ENCODE measurements at places on chromosomes 11 and 22.

- DNase-seq, result no peak
Observed at GRCh38 chr22:49406047-49406650, 421.5 kb downstream of the BRD1 start.

DNA sequence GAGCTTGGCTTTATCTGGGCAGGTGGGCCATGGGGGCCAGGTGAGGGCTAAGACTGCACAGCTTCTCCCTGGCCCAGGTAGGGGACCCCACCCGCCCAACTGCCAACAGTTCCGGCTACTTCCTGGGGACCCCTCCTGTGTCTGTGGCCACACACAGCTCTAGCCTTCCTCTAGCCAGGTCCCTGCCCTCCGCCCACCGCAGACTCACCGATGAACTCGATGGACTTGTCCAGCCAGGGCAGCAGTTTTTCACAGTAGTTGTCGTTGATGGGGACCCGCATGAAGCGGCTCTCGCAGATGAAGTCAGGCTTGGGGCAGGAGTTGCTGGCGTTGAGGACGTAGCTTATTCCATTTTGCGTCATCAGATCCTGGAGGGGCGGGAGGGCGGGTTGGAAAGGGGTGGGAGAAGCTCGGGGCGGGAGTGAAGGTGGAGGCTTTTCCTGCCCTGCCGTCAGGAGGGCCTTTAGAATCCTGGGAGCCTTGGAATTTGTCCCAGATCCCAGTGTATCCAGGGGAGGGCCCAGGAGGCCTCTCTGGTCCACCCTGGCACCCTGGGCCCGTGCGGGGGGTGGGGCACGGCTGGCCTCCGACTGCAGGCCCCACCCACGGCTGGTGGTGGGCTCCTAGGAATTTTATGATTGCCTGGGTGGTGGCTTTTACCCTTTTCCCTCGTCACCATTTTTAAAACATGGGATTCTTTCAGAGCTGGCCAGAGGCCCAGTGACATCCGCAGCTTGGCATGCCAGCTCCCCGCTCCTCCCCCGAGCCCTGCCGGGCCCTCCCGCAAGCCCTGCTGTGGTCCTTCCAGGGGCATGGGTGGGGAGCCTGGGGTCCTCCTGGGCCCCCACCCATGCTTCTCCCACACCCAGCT lies 13.9 kb downstream of the DUSP8 start:
- DNase-seq, result no peak

DNA sequence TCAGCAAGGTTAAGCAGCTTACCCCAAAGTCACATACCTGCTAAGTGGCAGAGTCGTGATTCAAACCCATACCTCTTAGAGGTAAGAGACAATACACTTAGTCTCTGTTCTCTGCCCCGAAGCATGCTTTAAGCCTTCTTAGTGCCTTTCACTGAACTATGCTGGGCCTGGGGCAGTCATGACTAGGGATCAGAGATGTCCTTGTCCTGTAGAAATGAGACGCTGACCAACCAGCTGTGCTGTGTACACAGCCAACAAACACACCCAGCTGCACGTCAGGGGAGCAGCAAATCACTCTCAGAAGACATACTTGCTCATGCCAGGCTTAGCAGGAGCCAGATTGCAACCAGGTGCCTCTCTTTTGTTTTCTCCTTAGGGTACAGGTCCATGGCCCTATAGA lies 255.7 kb downstream of the BUD13 start:
- no peak for DNase-seq

DNA sequence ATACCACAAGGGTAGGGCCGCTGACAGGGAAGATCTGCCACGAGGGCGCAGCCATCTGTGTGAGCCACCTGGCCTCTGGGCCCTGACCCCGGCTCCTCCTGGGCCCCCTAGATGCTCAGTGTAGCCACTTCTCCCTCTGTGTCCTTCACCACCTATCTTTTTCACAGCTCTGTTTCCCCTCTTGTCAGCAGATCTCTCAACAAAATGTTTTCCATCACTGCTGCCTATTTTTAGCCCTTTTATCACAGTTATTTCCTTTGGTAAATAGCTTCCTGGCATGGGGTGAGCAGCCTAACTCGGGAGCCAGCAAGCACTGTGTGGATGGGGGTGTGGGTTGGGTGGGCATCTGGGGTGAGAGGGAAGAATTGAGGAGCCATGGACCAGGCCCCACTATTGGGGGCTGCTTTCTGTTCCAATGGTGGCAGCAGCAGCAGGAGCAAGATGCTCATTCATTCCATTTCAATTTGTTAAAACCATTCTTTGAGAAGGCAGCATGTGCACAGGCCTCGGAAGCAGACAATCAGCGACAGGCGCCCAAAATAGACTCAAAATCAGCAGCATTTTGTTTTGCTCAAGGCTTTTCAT lies 135.2 kb upstream of the NAV2 start:
- DNase-seq, result no peak

DNA sequence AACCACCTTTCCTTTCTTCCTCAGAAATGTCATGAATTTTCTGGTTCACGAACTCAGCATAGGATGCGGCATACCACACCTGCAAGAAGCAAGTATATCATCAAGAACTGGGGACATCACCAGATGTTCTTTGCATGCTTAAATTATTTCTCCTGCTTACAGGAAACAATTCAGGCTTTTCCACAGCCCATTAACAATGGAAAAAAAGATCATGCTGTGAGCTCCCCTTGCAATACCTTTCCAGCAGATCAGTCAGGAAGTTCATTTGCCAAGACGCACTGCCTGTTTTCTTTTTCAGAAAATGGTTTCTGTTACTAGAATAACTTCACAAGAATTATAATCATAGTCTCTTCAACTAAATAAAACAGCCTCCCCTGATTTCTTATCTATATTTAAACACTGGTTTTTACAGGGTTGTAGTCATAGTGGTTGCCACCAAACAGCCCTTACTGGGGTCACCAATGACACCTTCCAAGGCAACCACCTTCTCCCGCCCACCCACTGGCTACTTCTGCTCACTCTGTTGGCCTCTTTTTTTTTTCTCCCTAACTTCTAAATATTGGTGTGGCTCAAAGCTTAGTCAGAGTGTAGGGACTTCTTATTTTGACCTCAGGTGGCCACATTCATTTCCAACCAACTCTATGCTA lies 42.3 kb upstream of the NFRKB start:
- DNase-seq, result no peak

DNA sequence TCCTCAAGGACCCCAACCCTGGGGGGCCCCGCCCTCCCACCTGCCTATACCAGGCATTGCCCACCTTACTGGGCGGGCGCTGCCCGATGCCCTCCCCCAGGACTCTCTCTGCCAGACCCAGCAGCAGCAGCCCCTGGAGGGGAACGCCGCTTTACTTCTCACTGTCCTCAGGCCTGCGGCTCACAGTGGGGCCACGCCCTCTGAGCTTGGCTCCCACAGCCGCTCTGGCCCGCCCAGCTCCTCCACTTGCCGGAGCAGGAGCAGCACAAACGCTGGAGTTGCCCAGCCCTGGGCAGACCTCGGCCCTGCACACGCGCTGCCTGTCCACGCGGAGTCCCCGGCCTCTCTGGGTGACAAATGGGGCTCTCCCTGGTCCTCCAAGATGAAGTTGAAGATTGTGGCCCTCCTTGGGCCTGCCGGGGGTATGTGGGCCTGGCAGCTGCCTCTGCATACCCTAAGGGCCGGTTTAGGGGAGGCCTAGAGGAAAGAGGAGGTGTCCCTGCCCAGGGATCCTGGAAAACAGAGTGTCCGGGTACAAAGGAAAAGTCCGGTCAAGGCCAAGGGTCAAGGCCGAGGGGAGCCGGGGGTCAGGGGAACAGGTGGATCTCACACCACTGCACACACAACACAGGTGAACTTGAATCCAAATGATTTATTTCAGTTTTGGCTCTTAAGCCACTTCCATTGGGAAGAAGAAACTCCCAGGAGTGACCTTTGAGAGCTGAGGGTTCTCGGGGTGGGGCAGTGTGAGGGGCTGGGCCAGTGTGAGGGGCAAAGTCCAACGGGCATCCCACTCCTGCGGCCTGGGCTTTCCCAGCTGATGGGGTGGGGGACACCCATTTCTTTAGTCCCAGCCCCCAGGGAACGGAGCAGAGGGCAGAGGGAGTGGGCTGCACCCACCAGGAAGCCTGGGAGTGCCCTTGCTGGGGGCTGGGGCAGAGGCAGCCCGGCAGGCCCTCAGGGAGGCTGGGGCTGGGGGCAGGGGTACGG lies 674 bp upstream of the BAIAP2L2 start:
- no peak for DNase-seq

DNA sequence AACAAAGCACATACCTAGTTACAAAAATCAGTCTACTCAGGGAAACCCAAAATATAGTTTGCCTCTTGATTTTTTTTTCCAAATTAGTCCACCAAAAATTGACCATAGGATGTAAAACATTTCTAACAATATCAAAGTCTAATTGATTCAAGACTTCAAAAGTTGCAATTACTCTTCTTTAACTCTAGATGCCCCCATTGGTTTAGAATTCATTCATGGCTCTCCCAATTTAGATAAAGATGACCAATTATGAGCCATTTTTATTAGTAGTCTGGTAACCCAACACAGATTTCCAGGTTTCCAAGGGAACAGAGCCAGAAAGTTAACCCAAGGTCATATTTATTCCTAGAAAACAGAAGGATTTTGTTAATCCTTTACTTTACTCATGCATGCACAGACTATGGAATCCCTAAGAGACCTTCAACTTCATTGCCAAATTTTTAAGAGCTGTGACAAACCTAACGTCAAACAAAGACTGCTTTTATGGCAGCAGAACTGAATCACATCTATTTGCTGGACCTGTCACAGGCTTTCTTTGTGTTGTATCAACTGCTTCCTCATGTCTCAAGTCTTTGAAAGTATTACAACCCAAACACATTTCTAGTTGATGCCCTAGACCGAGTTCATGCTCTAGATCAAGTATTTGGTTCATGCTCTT lies 55.3 kb downstream of the C22orf42 start:
- no peak for DNase-seq

- peak; percentile 87 for DNase-seq
Observed at GRCh38 chr11:65780770-65781151, at the start of gene AP5B1. AP5B1 (minus strand) TSS chr11:65780976; CDS start chr11:65780591, 385 bp downstream.

DNA sequence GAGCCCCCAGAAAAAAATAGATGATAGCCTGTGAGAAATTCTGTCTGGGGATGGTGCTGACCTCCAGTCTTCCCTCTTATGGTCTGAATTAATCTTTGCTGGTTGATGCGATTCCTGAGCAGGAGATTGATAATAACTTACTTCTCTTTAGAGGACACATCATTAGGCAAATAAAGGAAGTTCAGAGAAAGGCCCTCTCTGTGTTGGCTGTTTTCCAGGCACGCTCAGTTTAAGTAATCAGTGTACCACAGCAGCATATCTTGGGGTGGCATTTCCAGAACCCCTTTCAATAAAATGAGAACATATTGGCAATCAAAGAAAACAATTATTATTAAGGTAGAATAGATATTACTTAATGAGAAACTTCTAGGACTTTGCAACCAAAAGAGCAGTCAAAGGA lies 1129.3 kb upstream of the RAG2 start:
- no peak for DNase-seq

GRCh38 chr22:29202212-29203192 lies 3.2 kb upstream of the EMID1 start:
- peak; percentile 74 for DNase-seq

DNA sequence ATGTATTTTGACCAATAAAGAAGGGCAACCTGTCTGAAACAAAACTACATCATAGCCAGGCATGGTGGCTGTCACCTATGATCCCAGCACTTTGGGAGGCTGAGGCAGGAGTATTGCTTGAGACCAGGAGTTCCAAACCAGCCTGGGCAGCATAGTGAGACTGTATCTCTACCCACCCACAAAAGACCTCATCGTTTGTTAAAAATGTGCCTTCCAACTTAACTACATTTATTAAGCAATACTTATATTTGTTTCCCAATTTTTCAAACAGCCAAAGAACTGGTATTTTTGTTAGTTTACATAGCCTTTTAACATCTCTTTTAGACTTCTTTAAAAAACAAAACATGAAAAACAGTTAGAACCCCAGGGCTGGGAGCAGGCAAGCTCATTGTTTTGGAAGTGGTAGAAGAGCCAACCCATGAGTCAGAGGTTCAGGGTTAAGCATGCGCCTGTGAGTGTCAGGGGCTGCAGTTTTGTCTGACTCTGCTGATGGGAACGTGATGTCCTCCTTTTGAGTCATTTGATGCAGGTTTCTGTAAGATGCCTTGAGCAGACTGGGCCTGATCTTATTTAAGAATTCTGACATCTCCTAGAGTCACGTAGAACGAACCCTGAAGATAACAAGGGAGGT lies 53.9 kb upstream of the CRTAM start:
- DNase-seq, result no peak

DNA sequence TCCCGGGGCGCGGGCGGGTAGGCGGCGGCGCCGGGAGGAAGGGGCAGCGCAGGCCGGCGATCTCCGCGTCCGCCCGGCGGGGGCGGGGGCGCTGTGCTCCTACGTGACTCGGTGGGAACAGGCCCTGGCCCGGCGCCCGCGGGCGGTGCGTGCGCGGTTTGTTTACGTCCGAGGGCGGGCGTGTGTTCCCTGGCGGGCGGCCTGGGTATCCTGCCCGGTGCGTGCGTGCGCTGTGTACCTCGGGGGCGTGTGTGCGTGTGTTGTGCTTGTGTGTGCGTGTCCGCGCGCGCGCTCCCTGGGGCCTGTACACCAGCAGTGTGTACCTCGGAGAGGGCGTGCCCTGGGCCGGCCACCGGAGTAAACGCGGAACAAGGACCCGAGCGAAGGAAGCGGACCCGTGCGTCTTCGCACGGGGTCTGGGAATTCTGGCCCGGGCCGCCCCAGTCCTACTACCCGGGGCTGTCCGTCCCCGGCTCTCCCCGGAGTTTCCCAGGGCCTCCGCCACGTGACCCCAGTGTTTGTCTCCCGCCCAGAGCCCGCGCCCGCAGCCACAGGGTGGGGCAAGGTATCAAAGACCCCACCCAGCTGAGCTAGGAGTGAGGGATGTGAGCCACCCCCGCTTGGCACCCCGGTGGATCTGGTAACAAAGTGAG lies 769 bp downstream of the MAFF start:
- peak; percentile 77 for DNase-seq

DNA sequence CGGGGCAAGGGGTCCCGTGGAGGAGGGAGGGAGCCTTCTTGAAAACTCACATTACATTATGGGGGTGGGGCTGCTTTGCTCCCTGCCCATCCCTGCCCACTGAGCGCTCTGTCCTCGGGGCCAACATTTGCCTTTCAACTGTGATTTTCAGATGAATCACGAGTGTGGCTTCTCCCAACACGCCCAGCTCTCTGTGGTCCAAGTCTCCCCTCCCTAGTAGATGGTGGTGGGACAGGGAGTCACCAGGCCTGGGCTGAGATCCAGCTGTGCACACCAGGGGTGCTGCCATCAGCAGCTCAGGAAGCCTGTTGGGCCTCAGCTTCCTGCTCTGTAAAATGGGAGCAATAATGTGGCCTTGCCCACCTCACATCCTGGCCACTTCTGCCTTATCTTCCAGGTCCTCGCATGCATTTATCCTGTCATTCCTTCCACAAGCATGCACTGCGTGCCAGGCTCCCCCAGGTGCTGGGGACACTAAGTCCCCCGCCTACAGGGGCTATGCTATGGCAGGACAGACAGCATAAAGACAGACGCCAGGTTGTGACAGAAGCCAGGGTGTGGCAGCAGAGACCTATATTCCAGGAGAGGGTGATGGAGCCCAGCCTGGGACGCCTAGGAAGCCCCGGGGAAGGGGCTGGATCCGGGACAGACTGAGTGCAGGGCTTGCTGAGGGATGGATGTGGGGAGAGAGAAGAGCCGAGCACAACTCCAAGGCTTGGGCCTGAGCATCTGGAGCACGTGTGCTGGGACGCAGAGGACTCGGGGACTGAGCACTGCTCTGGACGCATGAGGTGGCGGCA lies 30.5 kb downstream of the NFAM1 start:
- DNase-seq, result no peak

Measured in activated naive CD8-positive, alpha-beta T cell treated with anti-CD3 and anti-CD28 coated beads, Interleukin-2, amount 10 ng/mL, durations not matched to agents 7 days and 5 days (primary cell).